ENCODE measurements at places on chromosomes 16 and 17.

DNA sequence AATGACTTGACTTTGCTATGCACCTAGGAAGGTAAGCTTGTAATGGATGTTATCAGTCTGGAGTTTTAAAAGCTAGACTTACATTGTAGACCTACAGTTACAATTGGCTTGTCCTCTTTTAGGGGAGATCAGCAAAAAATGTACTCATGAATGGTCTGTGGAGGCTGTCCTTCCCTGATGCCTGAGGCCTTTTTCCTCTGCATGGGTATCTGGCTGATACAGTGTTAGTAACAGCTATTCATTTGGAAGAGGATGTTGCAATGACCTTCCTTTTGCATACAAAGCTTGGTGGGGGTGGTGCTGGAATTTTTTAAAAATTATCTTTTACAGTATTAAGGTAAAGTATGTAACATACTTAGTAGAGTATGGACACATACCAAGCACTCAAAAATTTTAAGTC, 525.5 kb downstream of the KIF2B start:
- DNase-seq, result no peak

DNA sequence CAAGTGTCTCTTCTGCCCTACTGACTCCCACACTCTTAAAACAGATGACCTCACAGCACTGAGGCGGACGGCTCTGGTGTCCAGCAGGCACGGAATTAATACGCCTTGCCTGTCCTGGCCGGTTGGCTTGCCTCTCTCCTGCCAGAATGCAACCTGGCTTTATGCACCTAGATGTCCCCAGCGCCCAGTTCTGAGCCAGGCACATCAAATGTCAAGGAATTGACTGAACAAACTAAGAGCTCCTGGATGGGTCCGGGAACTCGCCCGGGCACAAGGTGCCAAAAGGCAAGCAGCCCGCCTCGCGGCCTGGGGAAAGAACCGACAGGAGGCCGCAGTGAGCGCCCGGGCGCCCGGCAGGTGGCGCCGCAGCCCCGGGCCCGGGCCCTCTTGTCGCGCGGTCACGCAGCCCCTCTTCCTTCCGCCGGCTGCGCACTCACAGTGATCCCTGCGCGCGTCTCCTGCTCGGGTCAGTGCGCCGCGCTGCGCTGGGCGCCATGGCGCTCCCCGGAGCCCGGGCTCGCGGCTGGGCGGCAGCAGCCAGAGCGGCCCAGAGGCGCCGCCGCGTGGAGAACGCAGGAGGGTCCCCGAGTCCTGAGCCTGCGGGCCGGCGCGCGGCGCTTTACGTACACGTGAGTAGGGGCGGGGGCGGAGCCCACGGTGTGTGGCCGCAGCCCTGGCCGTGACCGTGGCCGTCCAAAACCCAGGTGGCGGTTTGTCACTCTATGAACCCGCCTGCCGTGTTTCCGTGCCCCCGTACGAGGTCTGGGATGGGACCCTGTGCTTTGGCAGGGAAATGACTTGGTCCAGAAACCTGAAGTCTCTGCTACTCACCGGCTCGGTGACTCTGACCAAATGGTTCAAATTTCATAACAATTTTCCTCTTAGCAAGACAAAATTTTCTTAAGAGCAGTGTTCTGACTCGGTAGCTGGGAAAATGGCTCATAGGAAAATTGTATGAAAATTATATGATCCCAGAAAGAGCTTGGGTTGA, at the start of gene RSAD1:
RSAD1 (plus strand) TSS at position 470 of the 991 bp plus-strand sequence; CDS start at position 495, 25 bp downstream.
- peak; percentile 86 for DNase-seq

DNA sequence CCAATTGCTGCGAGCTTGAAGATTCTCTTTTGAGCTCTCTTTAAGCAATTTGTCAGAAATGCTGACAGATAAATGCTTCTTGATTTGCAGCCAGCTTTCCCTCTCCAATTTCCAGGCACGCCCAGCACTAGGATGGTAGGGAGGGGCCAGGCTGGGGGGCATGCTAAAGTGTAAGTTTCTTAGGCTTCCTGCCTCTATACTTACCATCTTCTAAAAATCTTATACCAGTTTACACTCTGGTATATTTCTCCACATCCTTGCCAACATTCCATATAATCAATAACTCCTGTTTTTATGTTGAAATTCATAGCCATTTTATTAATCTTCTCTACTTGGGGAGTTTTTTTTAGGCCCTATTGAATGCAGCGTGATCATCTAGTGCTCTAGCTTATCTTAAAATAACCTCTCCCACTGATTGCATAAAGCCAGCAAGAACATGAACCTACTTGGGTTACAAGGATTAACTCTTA, 17.5 kb downstream of the ACSF2 start:
- DNase-seq, result no peak

DNA sequence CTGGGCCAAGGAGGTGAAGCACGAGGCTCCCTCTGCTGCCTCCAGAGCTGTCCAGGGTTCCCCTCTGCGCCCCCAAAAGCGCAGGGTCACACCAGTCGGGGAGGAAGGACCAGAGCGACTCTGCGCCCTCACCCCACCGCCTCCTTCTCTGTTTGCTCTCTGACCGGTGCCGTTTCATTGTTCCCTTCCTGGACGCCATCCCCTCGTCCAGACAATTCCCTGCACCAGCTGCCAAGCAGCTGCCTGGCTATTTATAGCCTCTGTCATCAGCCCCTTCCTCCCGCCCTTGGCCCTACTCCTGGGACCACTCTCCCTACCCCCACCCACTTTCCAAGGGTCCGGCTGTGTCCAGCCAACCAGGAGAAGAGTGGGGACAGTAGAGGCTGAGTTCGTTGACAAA, 68.8 kb upstream of the CREBBP start:
- no peak for DNase-seq

GRCh38 chr16:31074814-31075183, 577 bp downstream of the ZNF646 start:
- DNase-seq, result no peak

- DNase-seq, result no peak
These were observed 83.7 kb downstream of the RTN4RL1 start for GRCh38 chr17:1941272-1942065.

GRCh38 chr17:58046239-58047094, 36.8 kb upstream of the DYNLL2 start:
- DNase-seq, result no peak

- peak; percentile 88 for DNase-seq
These were observed 2.7 kb downstream of the ZFPM1 start for GRCh38 chr16:88455610-88456355.

- no peak for DNase-seq
These were observed 24.9 kb downstream of the FBXO31 start for GRCh38 chr16:87358696-87359095.

DNA sequence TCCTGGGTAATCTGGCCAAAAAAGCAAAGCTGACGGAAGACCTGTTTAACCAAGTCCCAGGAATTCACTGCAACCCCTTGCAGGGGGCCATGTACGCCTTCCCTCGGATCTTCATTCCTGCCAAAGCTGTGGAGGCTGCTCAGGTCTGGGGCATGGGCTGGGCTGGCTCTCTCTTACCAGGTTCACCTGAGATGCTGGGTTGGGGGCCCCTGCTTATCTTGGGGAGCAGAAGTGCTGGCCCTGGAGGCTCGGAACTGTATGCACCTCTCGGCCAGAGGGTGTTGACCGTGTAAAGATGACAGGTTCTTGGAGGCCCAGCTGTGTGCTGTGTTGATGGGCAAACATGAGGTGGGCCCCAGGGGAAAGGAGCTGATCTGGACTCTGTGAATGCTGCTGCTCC, 40.2 kb downstream of the GPT2 start:
- no peak for DNase-seq

DNA sequence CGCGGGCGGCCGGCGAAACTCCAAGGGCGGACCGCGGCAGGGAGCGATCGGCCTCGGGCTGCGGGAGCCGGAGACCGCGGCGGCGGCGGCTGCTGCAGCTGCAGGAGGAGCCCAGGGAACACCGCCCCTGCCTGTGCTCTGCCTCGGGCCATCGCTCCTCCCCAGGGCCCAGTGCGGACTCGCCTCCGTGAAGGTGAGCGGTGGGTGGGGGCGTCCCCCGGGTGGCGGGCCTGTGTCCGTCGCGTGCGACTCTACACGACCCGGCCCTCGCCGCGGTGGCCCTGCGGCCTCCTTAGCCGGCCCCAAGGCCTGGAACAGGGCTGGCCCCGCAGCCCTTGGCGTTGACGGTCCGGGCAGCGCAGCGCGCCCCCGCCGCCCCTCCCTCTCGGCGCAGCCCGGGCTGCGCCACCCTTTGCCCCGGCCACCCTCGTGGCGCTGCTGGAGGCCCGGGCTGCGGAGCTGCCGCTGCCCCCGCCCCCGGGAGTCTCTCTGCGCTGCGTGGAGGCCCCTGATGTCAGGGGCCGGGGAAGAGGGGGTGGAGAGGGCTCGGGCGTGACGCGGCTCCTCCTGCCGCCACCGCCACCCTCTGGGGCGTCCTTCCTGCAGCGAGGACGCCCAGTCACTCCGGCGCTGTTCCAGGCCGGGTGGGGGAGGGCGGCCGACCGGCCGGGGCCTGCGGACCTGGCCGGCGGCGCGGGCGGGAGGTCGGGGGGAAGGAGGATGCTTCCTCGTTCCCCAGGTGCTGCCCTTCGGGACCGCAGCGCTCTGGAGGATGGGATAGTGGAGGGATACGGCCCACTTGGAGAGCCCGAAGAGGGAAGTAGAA, 485 bp downstream of the DYNLL2 start:
- peak; percentile 69 for DNase-seq
